AML-193 (cell line): ENCODE measurements at places on chromosomes 4 and X.

DNA sequence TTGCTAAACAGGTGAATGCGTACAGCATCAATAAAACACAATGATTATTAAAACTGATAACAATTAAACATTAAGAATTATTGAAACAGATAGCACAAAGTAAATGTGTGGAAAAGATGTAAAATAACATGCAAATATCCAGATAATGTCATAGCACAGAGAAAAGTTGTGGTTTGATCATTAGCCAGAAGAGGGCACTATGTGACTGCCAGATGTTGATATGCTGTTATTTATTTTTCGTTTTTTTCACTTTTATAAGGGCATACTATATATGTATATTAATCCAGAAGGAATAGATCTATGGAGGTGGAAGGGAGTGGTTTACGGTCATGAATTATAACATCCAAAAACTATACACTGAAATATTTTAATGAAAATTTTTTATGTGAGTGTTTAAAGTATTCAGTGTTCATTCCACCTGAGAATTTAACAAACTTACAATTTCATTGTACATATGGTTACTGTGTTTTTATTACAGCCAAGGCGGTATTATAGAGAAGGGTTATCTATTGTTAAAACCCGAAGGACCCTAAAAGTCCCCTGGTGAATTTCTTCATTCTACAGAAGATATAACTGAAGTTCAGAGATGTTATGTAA is 211.9 kb upstream of the UGT8 start:
- DNase-seq, result peak; percentile 55

DNA sequence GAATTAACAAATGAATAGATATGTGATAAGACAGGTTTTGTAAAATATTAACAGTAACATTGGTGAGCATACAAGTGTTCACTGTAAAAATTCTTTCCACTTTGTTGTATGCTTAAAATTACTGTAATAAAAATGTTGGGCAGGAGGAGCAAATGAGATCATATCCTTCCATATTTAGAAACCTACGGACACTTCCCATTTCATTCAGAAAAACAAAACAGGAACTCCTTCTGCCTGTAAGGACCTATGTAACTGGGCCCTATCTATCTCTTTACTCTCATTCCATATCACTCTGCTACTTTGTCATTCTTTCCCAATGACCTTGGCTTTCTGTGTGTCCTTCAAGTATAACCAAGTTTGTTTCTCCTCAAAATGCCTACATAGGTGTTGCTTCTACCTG is 53.7 kb upstream of the SLC39A8 start:
- peak; percentile 50 for DNase-seq

- no peak for DNase-seq
These were observed 99.1 kb upstream of the ADAD1 start for GRCh38 chr4:122279670-122280069.

- no peak for DNase-seq
These were observed 12.0 kb downstream of the RAB33B start for GRCh38 chr4:139465922-139466321.

DNA sequence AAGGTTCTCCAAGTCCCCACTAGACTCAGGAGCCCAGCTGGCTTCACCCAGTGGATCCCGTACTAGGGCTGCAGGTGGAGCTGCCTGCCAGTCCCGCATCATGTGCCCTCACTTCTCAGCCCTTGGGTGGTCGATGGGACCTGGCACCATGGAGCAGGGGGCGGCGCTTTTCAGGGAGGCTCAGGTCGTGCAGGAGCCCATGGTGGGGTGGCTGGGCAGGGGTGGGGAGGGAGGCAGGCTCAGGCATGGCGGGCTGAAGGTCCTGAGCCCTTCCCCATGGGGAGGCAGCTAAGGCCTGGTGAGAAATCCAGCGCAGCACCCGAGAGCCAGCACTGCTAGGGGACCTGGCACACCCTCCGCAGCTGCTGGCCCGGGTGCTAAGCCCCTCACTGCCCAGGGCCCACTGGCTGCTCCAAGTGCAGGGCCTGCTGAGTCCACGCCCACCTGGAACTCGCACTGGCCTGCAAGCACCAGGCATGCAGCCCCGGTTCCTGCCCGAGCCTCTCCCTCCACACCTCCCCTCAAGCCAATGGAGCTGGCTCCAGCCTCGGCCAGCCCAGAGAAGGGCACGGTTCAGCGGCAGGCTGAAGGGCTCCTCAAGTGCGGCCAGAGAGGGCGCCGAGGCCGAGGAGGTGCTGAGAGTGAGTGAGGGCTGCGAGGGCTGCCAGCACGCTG is 72.7 kb upstream of the SLIT2 start:
- DNase-seq, result no peak
